Testis (tissue), 5 donors: ENCODE measurements at places on chromosomes 6 and 20. TPM values are rescaled to one million over a fixed set of nuclear protein-coding genes. Genes with fewer than 3 reads are reported as not detected.

Gene VPS16
- total RNA-seq, result 31.4 TPM

Gene TAGAP
- 4.5 TPM for total RNA-seq

Gene DSP
- 4.1 TPM for total RNA-seq

Gene CDSN
- total RNA-seq, result not detected

GRCh38 chr6:46891252-46891795, 30.4 kb downstream of the ADGRF5 start:
- no peaks in the 10 kb centered on the region for H3K4me1 ChIP-seq

DNA sequence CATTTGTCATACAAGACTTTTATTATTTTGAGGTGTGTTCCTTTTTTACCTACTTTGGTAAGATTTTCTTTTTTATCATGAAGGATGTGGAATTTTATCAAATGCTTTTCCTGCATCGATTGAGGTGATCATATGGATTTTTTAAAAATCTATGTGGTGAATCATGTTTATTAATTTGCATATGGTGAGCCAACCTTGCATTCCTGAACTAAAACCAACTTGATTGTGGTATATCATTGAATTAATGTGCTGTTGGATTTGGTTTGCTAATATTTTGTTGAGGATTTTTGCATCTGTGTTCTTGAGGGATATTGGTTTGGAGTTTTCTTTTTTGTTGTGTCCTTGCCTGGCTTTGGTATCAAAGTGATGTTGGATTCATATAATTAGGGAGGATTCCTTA, 848.1 kb upstream of the EYS start:
- H3K4me3 ChIP-seq, result no peak overlapping the region
- no peaks in the 10 kb centered on the region for H3K27me3 ChIP-seq

GRCh38 chr6:8157839-8158238, 55.5 kb upstream of the EEF1E1 start:
- H3K27ac ChIP-seq, result no peak overlapping the region
- H3K27me3 ChIP-seq, result no peaks in the 10 kb centered on the region
- DNase-seq, result no peak
- H3K4me3 ChIP-seq, result no peak overlapping the region
- H3K4me1 ChIP-seq, result no peaks in the 10 kb centered on the region

DNA sequence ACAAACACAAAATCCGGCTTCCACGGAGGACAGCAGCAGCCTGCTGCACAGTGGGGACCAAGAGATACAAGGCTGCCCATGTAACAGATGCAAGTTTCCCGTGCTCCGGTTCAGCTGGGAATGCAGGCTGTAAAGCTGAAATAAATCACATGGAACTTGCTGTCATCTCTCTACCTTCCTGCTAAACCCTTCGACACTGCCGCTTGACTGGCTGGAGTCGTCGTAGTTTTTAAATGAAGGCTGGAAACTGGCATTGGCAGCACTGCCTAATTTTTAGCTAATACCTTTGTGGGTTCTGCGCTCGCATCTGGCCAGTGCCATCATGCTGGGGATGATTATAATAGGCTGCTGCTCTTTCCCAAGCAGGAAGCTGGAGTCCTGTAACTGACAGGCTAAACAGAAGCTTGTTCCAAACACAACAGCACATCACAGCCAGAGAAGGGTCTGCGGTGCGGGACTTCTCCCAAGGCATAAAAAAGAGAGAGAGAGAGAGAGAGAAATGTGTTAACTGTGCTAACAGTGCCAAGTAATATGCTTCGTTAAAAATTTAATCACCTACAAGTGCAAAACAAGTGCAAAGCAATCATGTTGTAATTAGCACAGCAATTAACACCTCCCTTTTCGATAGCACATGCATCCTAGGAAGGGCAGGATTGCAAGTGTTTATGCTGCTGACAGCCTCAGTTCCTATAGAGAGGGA, 146.1 kb downstream of the TFAP2A start:
- H3K27me3 ChIP-seq, result no peaks in the 10 kb centered on the region
- DNase-seq, result no peak
- no peaks in the 10 kb centered on the region for H3K36me3 ChIP-seq
- H3K27ac ChIP-seq, result no peak overlapping the region
- H3K4me1 ChIP-seq, result no peaks in the 10 kb centered on the region

DNA sequence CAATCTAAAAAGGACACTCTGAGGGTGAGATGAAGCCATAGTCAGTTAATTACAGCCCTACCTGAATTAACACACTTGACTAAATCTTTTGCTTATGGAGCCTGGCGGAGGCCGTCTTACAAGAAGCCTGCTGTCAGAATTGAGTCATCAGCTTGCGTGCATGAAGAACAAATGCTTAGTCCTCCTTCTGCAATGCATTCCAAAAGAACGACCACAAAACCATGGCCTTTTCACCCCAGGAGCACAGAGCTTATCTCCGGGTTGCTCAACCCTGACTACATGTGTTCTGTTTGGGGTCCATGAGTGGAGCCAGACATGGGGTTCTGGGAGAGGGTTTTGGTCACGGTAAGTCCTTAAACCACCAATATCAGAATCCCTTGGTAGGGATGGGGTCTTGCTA, 318.1 kb downstream of the CLIC5 start:
- H3K4me3 ChIP-seq, result no peak overlapping the region
- DNase-seq, result no peak
- no peaks in the 10 kb centered on the region for H3K27me3 ChIP-seq
- H3K27ac ChIP-seq, result no peak overlapping the region

DNA sequence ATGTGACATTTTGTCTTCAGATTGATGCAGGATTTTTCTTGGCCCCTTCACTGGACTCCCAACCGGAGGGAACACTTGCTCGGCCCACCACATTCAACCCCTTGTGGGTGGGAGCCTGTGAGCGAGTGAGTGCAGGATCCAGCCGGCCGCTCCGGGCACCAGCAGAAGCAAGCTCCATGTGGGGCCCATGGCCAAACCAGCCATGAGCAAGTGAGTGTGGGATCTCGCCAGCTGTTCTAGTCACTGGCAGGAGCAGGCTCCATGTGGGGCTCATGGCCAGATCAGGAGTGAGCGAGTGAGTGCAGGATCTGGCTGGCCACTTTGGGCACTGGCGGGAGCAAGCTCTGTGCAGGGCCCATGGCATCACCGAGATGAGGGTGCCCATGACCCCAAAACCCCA, 42.6 kb downstream of the OSTM1 start:
- no peaks in the 10 kb centered on the region for H3K27me3 ChIP-seq
- no peaks in the 10 kb centered on the region for H3K4me1 ChIP-seq
- no peak overlapping the region for H3K4me3 ChIP-seq
- no peaks in the 10 kb centered on the region for H3K36me3 ChIP-seq
- no peak overlapping the region for H3K27ac ChIP-seq
- no peak for DNase-seq

- no peak overlapping the region for H3K27ac ChIP-seq
- no peaks in the 10 kb centered on the region for H3K27me3 ChIP-seq
- no peak for DNase-seq
- H3K4me1 ChIP-seq, result no peaks in the 10 kb centered on the region
Observed at GRCh38 chr20:53104884-53105283, 132.7 kb downstream of the TSHZ2 start.
